ENCODE measurements at places on chromosomes 5 and 9. TPM values are rescaled to one million over a fixed set of nuclear protein-coding genes. Genes with fewer than 3 reads are reported as not detected.

The CCDC180 gene
- total RNA-seq: 14.0 TPM

DNA sequence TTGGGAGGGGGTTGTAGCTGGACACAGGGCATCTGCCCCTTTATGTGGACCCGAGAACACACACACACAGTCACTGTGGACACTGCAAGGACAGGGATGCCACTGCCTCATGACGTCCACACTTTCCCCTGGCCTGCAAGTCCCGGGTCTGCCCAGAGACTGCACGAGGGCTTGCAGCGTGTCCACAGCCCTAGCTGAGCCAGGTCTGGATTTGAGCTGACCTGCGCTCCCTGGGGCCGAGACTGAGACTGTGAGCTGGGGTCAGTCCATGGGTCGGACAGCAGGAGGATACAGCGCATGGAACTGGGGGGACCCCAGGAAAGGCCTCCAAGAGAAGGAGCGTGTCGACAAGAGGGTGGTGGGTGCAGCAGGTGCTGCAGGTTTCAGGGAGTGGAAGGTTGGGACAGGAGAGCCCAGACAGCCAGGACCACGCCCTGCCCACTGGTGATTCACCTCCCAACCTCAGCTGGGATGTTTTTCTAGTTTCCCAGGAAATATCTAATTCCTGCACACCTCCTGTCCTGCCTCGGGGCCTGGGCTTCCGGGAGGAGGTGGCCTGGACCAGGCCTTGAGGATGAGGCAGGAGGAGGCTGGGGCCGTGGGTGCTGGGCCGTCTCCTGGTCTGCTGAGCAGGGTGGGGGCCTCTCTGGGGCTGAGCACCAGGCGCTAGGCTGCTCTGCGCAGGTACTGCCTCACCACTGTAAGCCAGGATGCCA, 806 bp upstream of the RNF224 start:
- no peak overlapping the region for H3K27ac ChIP-seq
- no peak overlapping the region for H3K4me3 ChIP-seq
- DNase-seq: no peak
- no peaks in the 10 kb centered on the region for H3K36me3 ChIP-seq

The DPYSL3 gene
- 45.0 TPM for total RNA-seq

DNA sequence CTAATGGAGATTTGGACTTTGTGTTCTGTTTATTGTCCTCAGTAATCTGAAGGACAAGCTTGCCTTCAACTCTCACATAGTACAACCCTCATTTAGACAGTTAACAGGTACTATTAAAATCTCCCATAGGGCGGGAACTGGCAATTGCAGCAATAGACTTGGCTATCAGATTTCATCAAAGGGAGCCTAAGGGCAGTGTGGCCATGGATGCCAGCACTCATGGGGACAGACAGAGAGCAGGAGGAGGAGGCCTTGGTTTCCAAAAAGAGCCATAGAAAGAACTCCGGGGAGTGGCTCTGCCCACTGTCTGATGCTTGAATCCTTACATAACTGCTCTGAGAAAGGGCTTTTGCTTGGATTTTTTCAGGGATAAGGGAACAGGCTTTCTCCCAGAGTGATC, 6.8 kb downstream of the SLC36A1 start:
- H3K36me3 ChIP-seq: peaks cover 8% of the 10 kb centered on the region
- no peak for DNase-seq
- H3K27me3 ChIP-seq: no peaks in the 10 kb centered on the region
- no peak overlapping the region for H3K4me3 ChIP-seq
- H3K27ac ChIP-seq: no peak overlapping the region
- peaks cover 26% of the 10 kb centered on the region for H3K4me1 ChIP-seq

Measured in tibial nerve (tissue), 4 donors.